Muscle of back (tissue), 13 donors: ENCODE measurements at places on chromosomes 5 and 9.

GRCh38 chr5:16082053-16082452, 97.5 kb downstream of the MARCHF11 start:
- DNase-seq, result no peak

GRCh38 chr5:56294354-56294753, 61.2 kb upstream of the ANKRD55 start:
- no peak for DNase-seq

DNA sequence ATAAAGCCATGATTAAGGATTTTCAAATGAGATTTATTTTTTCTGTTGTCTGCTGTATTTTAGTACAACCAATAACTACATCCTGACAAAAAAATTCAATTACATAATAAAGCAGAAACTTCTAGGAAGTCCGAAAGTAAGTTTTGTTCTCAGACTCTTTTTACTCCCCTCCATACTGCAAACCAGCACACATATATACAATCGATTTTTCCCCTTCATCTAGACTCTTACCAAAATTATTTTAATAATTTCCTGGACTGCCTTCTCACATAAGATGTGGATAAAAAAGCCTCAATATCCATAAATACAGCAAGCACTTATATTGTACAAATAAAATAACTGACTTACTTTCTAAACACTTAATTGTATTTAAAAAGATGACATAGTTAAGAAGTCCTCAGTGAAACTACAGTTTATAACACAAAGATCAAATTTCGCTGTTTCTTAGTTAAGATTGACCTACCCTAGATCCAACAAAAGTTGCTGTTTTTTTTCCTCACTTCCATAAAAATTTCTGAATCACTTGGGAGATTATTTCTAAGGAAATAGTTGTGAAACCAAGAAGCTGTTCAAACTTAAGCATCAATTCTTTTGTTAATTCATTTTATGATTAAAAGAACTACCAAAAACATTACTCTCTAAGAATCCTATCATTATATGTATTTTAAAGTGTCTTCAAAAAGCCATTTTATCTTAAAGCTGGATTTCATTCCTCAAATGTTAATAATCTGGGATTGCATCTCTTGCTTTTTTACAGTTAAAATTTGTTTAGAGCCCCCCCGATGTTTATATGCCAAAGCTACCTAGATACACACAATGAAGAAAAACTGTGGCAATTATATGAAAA, 74.7 kb upstream of the IFNE start:
- no peak for DNase-seq

DNA sequence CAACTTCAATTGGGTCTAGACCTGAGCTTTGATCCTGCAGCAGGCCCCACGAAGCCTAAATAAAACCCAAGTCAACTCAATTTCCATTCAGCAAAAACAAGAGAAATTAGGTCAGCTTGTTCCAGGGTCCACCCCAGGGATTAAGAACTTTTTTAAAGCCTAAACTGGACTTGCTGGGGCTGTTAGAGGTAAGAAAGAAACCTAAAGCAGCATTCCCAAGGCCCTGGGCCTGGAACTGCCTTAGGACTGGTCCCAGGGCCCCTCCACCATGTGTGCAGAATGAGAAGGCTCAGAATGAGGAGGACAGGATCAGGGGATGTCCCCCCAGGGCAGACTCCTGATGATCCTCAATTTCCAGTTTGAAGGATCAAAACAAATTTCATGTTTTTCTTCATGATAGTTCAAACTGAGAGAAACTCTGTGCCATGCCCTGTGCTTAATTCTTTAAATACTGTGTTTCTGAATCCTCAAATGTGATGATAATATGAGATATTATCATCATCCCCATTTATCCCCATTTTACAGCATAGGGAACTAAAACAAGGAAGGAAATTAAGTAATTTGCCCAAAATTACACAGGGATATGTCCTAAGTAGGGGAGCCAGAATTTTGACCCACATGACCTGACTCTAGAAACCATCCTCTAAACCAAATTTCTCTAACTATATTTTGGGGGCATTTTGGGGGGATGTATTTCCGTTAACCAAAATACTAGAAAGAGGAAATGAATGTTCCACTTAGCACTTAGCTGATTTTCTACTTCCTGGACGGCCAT, 64.5 kb downstream of the DENND1A start:
- DNase-seq, result no peak

DNA sequence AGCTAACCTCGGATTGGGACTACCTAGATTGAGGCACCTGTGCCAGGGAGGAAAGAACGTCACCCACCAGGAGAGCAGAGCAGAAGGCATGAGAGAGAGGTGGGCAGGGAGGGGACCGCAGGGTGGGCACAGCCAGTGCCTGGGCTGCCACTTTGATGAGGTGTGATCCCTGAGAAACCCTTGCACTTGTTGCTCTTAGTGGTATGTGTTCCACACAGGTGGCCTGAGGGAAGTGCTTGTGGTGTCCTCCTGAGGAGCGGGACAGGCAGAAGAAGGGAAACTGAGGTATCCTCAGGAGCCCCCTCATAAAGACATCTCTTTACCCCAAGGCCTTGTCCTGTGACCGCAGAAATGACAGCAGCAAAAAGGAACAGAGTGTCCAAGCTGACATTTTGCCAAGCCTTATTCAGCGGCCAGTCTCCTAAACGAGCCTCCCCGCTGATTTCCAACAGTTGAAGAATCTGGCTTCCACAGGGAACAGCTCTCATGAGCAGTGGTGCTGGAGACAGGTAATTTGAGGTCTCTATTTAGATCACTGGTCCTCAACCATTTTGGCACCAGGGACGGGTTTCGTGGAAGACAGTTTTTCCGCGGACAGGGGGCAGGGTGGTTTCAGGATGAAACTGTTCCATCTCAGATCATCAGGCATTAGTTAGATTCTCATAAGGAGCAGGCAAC, 82.4 kb downstream of the FOXD1 start:
- no peak for DNase-seq

DNA sequence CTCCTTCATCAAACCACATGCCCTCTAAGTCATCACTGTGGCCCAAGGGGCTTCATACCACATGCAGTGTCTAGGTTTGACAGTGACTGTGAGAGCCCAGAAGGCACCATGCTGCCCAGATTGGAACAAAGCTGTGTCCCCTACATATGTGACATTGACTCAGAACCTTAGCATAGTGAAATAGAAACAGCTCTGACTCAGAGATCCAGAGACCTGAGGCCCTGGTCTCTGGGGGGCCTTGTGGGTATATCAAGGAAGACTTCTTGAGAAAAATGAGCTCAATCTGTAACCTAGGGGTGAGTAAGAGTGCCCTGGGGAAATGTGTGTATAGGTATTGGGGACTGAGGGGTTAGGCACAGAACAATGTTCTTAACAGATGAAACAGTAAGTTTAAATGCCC, 7.1 kb upstream of the ENTREP1 start:
- no peak for DNase-seq

DNA sequence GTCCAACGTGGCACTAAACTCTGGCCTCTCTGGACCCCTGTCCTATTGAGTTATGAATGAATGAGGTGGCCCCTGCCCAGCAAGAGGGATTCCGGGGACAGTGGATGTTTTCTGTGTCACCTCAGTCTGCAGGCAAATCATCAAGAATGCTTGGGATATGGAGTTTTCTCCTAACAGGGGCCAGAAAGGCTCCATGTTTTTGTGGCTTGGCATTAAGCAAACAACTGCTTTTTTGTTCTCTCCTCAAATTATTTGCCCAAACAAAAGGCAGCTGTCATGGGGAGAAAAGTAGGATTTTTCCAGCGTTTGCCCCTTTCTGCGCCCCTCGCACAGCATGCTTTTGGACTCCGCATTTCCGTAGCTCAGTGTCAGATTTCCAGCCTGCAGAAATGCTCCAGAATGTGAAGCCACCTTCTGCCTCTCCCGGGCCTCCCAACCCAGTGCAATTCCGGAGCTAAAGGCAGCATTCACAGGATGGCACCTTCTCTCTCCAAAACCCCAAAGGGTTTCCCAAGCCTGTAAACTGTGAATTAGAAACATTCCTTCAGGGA, 553.3 kb downstream of the CCDC171 start:
- no peak for DNase-seq

GRCh38 chr5:66529182-66529581, 67.0 kb upstream of the MAST4 start:
- no peak for DNase-seq

DNA sequence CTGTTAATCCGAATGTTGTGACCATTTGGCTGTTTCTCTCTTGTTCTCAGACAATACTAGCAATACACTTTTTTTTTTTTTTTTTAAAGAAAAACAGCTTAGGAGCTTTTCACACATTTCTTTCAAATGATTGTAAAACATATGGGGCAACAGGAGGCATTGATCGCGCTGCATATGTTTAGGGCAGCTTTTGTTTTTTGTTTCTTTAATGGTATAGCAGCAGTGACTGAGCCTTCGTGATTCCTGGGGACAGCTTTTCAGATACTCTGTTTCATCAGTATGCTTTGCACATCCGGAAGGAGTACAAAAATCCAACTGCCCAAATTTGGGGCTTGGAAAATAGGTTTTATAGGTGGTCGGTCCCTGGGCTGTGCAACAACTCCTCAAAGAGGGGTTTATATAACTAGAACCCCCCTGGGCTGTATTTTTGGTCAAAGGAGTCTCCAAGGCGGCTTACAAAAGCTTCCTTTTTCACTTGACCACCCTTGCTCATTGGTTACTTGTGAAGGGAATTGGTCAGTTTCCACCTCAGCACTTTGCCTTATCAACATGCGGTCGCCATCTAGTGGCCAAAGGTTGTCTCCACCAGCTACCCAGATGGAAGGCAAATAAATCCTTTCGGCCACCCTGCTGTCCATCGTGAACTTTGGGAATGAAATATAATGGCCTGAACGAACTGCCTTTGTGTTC, 91.8 kb downstream of the PDE6A start:
- peak; percentile 74 for DNase-seq

DNA sequence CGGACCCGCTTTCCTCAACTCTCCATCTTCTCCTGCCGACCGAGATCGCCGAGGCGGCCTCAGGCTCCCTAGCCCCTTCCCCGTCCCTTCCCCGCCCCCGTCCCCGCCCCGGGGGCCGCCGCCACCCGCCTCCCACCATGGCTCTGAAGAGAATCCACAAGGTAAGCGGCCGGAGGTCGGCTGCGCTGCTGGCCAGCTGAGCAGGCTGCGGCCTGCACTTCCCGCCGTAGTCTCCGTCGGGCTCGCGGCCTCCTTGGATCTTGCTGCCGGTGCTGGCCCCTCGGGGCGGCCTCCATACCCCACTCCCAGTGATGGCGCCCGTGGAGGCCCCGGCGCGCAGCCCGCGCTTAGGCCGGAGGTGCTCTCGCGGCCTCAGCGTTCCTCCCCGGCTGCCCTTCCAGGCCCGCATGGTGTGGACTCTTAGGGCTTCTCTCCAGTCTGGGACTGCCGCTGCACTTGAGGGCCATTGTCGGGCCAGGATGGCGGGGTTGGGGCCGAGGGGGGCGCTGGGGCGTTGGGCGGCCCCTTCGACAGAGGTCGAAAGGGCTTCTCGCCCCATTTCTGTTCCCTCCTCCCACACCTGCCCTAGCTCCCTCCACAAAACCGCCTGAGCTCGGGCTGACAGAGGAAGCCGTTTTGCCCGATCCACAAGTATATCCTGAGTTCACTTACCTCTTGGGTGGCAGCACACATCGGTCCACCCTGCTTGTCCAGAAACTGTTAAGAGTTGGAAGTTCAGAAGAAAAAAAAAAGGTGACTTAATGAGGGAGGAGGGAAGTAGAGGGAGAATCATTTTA, 714 bp downstream of the UBE2D2 start:
- DNase-seq, result no peak

- DNase-seq, result no peak
Observed at GRCh38 chr9:126169736-126170135, 156.9 kb upstream of the MVB12B start.

- no peak for DNase-seq
Observed at GRCh38 chr5:28234356-28234968, 1196.1 kb upstream of the CDH9 start.

- DNase-seq, result no peak
Observed at GRCh38 chr9:21266733-21267484, 27.1 kb upstream of the IFNA14 start.

GRCh38 chr5:39599721-39600431, 175.1 kb upstream of the DAB2 start:
- DNase-seq, result peak; percentile 33

GRCh38 chr9:95465115-95465514, 51.7 kb downstream of the PTCH1 start:
- DNase-seq, result no peak

- no peak for DNase-seq
Observed at GRCh38 chr5:59137846-59138245, 555.0 kb downstream of the RAB3C start.

DNA sequence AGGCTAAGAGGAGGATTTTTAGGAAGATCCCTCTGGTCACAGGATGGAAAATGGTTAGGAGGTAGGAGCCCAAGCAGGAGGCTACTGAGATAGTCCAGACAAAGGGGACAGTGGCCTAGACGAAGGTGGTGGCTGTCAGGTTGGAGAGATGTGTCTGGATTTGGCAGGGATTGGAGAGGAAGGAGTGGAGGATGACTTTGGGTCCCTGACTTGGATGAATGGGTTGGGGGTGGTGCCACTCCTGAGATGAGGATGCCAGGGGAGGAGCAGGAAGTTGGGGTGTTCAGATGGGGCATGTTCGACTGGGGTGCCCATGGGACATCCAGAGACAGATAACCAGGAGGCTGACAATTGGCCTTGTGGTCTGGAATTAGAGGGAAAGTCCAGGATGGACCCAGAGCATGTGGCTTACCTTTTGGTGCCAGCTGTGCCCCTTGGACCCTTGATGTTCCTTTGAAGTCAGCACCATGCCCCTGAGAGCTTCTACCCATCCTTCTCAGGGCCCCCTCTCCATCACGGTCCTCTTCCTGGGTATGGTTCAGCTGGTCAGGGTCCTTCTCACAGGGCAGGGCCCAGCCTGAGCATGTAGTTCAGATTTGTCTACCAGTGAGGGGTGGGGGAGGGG, 15.1 kb upstream of the IGFBPL1 start:
- no peak for DNase-seq

DNA sequence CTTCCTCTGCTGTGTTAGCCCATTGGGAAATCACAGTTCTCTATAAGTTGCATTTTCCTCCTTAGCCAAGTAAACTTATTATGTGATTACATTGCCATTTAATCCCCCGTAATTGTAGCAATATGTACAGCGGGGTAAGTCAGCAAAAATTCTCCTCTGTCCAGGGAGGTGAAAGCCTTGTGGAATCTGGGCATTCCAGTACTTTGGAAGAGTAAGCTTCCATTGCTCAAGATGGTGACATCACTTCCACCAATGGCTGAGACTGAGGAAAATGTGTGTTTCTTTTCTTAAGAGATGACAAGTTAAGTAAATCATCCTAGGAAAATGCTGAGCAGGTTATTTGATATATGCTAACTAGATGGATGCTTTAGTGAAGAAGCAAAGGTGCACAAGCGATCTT, 436.7 kb downstream of the CETN3 start:
- no peak for DNase-seq

- DNase-seq, result no peak
Observed at GRCh38 chr5:176427971-176428370, 11.6 kb upstream of the CLTB start.

GRCh38 chr9:10112798-10113197, 500.0 kb downstream of the PTPRD start:
- no peak for DNase-seq

DNA sequence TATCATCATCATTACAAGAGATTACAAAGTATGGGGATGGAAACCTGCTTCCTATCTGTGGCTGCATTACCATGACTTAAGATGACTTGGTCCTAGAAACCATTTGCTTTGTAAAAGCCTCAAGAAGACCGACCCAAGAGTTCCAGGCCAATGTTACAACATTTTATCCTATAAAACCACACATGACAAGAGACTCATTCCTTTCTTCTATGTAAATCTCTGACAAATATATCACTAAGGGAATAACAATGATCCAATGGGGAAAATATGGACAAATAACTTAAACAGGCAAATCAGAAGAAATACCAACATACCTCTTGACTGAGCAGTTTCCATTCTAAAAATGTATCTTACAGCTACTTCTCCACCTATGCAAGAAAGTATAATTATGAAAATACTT, 44.3 kb upstream of the VPS13A start:
- DNase-seq, result no peak

- DNase-seq, result no peak
Observed at GRCh38 chr5:154274828-154275185, 84.3 kb downstream of the GALNT10 start.
